Activated CD8-positive, alpha-beta T cell treated with anti-CD3 and anti-CD28 coated beads, Interleukin-2, amount 10 ng/mL, durations not matched to agents 7 days and 5 days (primary cell): ENCODE measurements at places on chromosomes 4 and X.

GRCh38 chr4:125639182-125639621, 324.4 kb downstream of the FAT4 start:
- H3K4me3 ChIP-seq: no peak overlapping the region
- H3K36me3 ChIP-seq: no peaks in the 10 kb centered on the region
- H3K27ac ChIP-seq: no peak overlapping the region
- no peaks in the 10 kb centered on the region for H3K4me1 ChIP-seq
- DNase-seq: no peak

- H3K4me1 ChIP-seq: no peaks in the 10 kb centered on the region
- H3K4me3 ChIP-seq: no peak overlapping the region
- H3K27me3 ChIP-seq: no peaks in the 10 kb centered on the region
- H3K36me3 ChIP-seq: no peaks in the 10 kb centered on the region
- H3K27ac ChIP-seq: no peak overlapping the region
Measured at GRCh38 chr4:8373973-8374545, 66.5 kb downstream of the ACOX3 start.

GRCh38 chrX:18010253-18010652, 149.2 kb upstream of the RAI2 start:
- no peak overlapping the region for H3K27ac ChIP-seq
- DNase-seq: no peak
- no peaks in the 10 kb centered on the region for H3K36me3 ChIP-seq
- no peak overlapping the region for H3K4me3 ChIP-seq
- H3K27me3 ChIP-seq: peaks cover 6% of the 10 kb centered on the region

GRCh38 chr4:67873116-67873515, 10.7 kb downstream of the TMPRSS11D start:
- no peak overlapping the region for H3K4me3 ChIP-seq
- no peak for DNase-seq
- H3K27me3 ChIP-seq: peaks cover 2% of the 10 kb centered on the region
- no peak overlapping the region for H3K27ac ChIP-seq

DNA sequence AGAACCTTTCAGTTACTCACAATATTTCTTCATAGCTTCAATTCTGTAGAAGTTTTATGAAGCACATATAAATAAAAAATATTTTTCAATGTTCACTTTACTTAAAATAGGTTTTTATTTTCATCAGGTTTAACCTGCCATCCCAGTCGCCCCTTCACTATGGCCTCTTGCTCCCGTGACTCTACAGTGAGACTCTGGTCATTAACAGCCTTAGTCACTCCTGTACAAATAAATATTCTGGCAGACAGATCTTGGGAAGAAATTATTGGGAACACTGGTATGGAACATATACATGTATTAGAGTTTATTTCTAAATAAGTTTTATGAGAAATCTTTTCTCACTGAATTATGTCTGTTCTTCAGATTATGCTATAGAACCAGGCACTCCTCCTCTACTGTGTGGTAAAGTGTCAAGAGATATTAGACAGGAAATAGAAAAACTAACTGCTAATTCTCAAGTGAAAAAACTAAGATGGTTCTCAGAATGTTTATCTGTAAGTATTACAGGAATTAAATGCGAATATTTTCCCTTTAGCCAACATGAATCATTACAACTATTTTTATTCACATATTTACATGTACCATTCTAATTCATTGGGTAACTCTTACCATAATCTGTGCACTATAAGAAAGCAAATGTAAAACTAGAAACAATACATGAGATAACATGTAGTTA, 45.6 kb downstream of the SPATA4 start:
- no peaks in the 10 kb centered on the region for H3K27me3 ChIP-seq
- no peak overlapping the region for H3K4me3 ChIP-seq
- no peak for DNase-seq
- no peak overlapping the region for H3K27ac ChIP-seq
- H3K4me1 ChIP-seq: no peaks in the 10 kb centered on the region
- no peaks in the 10 kb centered on the region for H3K36me3 ChIP-seq

GRCh38 chr4:185587427-185588161, 52.3 kb upstream of the PDLIM3 start:
- no peaks in the 10 kb centered on the region for H3K36me3 ChIP-seq
- no peak overlapping the region for H3K27ac ChIP-seq
- peaks cover 42% of the 10 kb centered on the region for H3K27me3 ChIP-seq
- DNase-seq: peak; percentile 43

DNA sequence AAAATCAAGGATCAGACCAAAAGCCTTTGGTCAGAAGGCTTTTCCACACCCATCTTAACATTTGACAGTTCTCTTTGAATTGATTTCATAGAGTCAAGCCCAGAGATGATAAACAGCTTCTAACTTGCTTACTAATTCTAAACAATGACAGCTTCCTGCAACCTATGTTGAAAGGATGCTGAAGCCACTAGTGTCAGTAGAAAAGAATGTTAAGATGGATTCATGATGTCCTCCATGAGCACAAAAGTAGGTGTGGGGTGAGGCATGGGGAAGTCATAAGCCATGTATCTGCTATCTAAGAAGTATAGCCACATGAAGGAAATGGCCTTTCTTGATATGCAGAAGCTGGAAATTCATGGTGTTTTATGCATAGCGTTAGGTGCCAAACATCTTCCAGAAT, 269.3 kb downstream of the DHX15 start:
- DNase-seq: no peak
- H3K4me3 ChIP-seq: no peak overlapping the region
- no peaks in the 10 kb centered on the region for H3K27me3 ChIP-seq
- no peaks in the 10 kb centered on the region for H3K36me3 ChIP-seq

GRCh38 chrX:13380211-13380610, 60.4 kb upstream of the ATXN3L start:
- no peak for DNase-seq
- no peaks in the 10 kb centered on the region for H3K36me3 ChIP-seq
- no peak overlapping the region for H3K4me3 ChIP-seq
- H3K27me3 ChIP-seq: no peaks in the 10 kb centered on the region

GRCh38 chr4:8580321-8581093, at the start of gene GPR78:
Gene GPR78 (plus strand): TSS chr4:8580392. CDS start chr4:8580983, 591 bp downstream.
- H3K4me1 ChIP-seq: no peaks in the 10 kb centered on the region
- H3K27ac ChIP-seq: no peak within 1 kb of the TSS
- H3K36me3 ChIP-seq: no peaks in the 10 kb centered on the region

DNA sequence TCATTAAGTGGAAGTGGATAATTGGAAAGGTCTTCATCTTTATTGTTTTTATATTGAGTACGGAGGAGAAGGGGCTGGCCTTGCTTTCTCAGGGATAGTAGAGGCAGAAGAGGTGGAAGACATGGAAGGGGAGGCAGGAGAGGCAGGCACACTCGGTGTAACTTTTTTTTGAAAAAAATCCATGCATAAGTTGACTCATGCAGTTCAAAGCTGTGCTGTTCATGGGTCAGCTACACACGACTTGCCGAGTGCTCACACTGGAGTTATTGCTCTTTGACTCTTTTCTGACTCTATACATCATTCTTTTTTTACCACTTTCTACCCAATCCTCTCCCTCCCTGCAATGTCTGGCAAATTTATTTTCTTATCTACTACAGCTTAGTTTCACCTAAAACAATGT, 158.3 kb upstream of the AADAT start:
- no peaks in the 10 kb centered on the region for H3K36me3 ChIP-seq
- H3K27me3 ChIP-seq: no peaks in the 10 kb centered on the region
- H3K27ac ChIP-seq: no peak overlapping the region
- DNase-seq: no peak

DNA sequence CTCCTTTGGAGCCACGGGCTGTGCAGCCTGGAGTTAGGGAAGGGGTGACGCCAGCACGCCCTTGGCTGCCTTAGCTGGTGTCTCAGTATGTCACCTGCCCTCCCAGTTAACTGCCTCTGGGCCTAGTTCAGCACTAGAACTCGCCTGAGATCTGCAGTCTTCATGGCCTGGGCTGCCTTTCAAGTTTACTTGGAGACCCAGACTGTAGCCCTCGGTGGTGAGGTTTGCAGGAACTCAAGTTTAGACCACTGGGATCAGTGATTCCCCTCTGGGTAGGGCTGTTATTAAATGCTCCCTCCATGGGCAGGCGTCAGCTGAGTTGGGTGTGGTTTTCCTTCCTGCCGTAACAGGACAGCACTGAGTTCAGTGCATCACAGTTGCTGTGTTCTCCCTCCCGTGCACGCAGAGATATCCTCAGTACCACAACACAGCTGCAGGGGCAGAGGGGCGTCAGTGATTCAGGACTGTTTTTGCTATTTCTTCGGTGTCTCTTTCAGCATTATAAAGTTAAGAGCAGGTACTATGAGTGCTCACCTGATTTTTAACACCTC, 30.5 kb downstream of the PLAC8 start:
- no peaks in the 10 kb centered on the region for H3K27me3 ChIP-seq
- H3K4me3 ChIP-seq: peak overlapping the region; percentile 38
- DNase-seq: peak; percentile 87
- H3K36me3 ChIP-seq: peaks cover 53% of the 10 kb centered on the region
- peaks cover 36% of the 10 kb centered on the region for H3K4me1 ChIP-seq
- peak overlapping the region; percentile 90 for H3K27ac ChIP-seq

DNA sequence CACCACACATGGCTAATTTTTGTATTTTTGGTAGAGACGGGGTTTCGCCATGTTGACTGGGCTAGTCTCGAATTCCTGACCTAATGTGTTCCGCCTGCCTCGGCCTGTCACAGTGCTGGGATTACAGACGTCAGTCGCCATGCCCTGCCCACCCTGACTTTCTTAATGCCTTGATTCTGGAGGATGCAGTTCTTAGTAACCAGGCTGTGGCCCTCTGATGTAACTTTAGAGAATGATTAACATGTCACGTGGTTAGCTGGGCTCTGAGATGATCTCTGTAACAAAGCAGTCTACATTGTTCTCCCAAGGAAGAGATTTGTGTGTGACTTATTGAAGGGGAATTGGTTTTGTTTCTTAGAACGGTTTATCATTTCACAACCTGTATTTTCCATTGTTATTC, 30.6 kb downstream of the ANK2 start:
- H3K4me3 ChIP-seq: no peak overlapping the region
- no peaks in the 10 kb centered on the region for H3K27me3 ChIP-seq
- no peaks in the 10 kb centered on the region for H3K36me3 ChIP-seq
- no peaks in the 10 kb centered on the region for H3K4me1 ChIP-seq
- H3K27ac ChIP-seq: no peak overlapping the region

DNA sequence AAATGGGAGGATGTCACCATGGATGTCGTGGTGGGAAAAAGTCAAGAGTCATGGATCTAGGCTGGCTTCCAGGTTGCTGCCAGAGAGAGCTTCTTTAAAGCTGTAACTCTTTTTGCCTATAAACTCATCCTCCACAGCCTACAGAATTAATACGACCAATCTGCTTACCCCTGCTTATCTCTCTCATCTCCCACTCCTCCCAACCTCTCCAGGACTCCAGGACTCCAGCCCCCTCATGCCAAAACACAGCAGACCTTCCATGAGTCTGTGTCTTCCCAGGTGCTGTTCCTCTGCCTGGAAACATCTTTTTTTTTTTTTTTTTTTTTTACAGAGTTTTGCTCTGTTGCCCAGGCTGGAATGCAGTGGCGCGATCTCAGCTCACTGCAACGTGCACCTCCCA, 15.3 kb upstream of the SLC10A4 start:
- no peaks in the 10 kb centered on the region for H3K4me1 ChIP-seq
- H3K27ac ChIP-seq: no peak overlapping the region
- H3K27me3 ChIP-seq: peaks cover 12% of the 10 kb centered on the region
- no peak for DNase-seq
- no peak overlapping the region for H3K4me3 ChIP-seq

DNA sequence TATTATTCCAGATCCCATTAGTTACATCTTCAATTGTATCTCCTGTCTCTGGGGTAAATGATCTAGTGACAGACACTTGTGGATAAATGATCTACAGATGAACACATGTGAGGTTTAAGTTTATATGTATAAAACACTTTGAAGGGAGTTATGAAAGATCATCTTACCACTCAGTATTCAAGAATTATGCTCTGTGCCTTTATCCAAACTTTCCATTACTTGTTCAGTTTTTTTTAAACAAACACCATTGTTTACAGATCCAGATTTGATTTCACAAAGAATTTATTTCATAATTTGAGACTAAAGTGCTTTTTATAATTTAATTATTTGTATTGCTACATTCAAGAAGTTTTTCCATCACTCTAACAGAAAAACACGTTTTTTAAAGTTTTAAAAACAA, 142.5 kb downstream of the HHIP start:
- H3K27me3 ChIP-seq: peaks cover 2% of the 10 kb centered on the region
- H3K27ac ChIP-seq: no peak overlapping the region
- no peaks in the 10 kb centered on the region for H3K4me1 ChIP-seq
- H3K36me3 ChIP-seq: no peaks in the 10 kb centered on the region
- DNase-seq: no peak
- no peak overlapping the region for H3K4me3 ChIP-seq

DNA sequence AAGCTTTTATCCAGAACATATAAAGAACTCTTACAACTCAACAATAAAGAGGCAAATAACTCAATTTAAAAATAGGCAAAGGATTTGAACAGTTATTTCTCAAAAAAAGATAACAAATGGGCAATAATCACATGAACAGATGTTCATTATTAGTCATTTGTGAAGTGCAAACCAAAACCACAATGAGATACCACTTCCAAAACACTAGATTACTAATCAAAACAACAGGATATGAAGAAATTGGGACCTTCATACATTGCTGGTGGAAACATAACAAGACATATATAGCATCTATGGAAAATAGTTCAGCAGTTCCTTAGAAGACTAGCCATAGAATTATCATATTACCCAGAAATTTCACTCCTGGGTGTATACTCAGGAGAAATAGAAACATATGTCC, 224.6 kb downstream of the FBXO8 start:
- no peak for DNase-seq
- H3K4me3 ChIP-seq: no peak overlapping the region
- no peaks in the 10 kb centered on the region for H3K36me3 ChIP-seq
- no peaks in the 10 kb centered on the region for H3K4me1 ChIP-seq

DNA sequence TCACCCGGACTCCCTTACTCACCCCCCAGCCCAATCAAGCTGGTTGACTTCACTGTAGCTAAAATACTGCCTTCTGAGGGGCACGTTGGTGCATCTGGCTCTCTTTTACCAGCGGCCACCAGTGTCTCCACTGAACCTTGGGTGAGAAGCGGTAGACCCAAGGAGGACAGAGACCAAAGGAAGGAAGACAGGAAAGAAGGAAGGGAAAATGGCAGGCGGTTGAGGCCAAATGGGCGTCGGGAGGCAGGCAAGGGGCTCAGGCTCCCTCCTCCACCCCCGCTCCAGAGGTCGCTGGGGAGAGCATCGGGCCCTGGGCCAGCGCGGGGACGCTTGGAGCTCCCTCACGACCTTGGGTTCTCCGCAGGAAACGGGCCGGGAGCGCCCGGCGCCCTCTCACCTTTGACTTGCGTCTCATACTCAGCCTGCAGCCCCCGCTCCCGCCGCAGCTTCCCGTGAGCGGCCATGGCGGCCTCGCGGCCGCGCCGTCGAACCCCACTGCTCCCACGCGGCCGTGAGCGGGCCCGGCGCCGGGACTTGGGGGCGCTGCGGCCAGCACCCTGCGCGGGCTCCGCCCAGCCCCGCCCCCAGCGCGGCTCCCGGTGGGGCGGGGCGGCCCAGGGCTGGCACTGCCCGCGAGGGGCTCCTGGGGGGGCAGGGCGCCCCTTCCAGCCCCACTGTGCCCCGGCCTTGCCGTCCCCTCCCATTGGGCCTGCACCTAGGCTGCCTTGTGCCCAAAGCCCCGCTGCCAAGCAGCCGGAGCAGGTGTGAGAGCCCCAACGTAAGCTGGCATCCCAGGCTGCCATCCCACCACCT, at the start of gene ARHGAP4:
TSS of gene ARHGAP4 (minus strand) at position 526 of the 813 bp plus-strand sequence. CDS start at position 464, 62 bp downstream.
- peaks cover 47% of the 10 kb centered on the region for H3K36me3 ChIP-seq
- peaks cover 35% of the 10 kb centered on the region for H3K4me1 ChIP-seq
- peak within 1 kb of the TSS; percentile 98 for H3K27ac ChIP-seq
- peak within 1 kb of the TSS; percentile 95 for H3K4me3 ChIP-seq
